ENCODE measurements at places on chromosomes 4 and X. TPM values are rescaled to one million over a fixed set of nuclear protein-coding genes. Genes with fewer than 3 reads are reported as not detected.

DNA sequence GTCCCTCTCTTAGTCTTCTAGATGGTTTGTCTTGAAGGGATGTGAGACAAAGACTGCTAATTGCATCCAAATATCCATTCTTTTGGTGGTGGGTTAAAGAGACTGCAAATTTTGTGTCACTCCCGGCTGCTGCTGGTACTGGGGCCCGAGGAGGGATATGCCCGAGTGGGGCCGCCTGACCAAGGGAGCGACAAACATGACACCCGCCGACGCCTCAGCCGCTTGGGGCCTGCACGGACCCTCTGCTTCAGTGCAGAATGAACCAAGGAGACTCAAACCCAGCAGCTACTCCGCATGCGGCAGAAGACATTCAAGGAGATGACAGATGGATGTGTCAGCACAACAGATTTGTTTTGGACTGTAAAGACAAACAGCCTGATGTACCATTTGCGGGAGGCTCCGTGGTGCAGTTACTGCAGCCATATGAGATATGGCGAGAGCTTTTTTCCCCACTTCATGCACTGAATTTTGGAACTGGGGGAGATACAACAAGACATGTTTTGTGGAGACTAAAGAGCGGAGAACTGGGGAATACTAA lies 13.6 kb upstream of the ARX start:
- H3K4me1 ChIP-seq: no peaks in the 10 kb centered on the region
- H3K27ac ChIP-seq: no peak overlapping the region
- no peak overlapping the region for H3K4me3 ChIP-seq

Gene UGT2A1
- total RNA-seq: not detected

Gene LGI2
- 9.1 TPM for total RNA-seq

DNA sequence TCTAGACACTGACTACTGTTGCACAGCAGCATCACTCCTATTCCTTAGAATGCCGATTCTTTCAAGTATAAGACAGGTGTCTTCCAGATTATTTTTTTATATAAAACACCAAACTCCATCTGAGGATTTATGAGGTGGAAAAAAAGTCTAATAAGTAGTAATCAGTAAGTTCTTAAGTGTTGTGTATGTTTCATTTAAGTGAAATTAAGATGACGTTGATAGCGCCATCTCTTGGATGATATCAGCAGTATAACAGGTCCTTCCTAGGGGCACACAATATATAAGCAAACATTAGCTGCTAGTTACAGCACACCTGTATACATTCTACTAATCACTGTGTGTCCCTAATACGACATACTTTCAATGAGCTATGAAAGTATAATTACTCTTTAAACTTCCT lies 99.6 kb upstream of the STS start:
- no peak overlapping the region for H3K27ac ChIP-seq
- H3K27me3 ChIP-seq: no peaks in the 10 kb centered on the region
- no peak overlapping the region for H3K4me3 ChIP-seq

Gene HTN1
- not detected for total RNA-seq
